ENCODE measurements at places on chromosomes 4 and X. TPM values are rescaled to one million over a fixed set of nuclear protein-coding genes. Genes with fewer than 3 reads are reported as not detected.
A peak's percentile ranks its signal among the peaks of the same experiment; 100 is the strongest.

GRCh38 chr4:6180841-6181631 is 19.3 kb downstream of the JAKMIP1 start:
- no peak for DNase-seq

GRCh38 chr4:6890358-6890757 is 19.3 kb upstream of the TBC1D14 start:
- no peak for DNase-seq

GRCh38 chr4:104879854-104880253 is 266.8 kb upstream of the TET2 start:
- no peak for DNase-seq

DNA sequence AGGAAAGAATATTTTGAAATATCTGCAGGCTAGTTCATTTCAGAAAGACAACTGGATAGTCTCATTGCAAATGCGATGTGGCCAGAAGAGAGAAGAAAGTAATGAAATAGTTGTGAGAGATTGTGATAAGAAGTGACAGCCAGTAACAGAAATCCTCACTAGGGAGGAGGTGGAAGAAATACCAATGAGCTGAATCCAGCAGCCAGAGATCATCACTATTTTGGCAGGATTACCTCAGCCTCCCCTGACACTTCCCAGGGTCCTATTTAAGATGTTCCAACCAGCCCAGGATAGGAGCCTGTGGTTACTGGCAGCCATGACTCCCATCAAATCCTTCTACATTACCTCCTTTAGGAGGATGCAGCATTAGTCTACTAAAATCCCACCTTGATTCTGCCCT is 76.7 kb upstream of the ARHGAP24 start:
- DNase-seq = peak; percentile 84

DNA sequence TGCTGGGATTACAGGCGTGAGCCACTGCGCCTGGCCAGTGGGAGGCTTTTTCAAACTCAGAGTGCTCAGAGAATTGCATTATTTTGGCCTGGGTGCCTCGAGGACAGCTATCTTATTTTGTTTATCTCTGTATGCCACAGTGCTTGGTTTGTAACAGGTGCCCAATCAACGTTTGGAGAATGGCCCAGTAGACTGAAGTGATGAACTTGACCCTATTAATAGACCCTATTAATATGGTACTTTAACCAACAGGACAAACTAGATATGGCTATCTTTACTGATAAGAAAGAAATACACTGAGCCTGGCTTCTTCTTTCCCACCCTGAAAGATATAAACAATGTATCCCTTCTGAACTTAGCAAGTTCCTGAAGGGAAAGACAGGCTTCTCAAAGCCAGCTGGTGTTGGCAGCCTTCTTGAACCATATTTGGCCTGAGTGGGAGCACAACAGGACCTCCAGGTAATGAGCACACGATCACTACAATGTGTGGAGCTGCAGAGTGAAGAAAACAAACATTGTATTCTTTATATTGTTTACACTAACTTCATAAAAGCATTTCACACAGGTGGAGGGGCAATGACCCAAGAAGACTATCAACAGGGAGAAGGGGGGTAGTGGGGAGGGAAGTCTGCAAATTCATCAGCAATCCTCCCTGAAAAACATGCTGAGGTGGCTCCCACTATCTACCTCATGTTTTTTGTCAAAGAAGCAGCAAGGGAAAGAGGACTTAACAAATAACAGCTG is 41.7 kb downstream of the PRPS1 start:
- DNase-seq = no peak

The PABPC4L gene
- 17.6 TPM for total RNA-seq

The XKRX gene
- 4.3 TPM for total RNA-seq

The CFI gene
- total RNA-seq = 13.0 TPM

DNA sequence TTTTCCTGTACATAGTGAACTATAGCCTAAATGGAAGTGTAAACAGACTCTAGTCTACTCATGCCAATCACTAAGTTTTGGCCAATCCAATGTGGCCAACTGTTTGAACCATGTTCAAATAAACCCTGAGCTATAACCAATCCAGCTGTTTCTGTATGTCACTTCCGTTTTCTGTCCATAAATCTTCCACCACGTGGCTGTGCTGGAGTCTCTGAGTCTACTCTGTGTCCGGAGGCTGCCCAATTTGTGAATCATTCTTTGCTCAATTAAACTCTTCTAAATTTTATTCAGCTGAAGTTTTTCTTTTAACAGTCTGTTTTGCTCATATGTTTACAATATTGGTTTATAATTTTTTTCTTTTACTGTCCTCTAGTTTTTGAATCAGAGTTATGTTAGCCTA is 112.3 kb upstream of the BANK1 start:
- DNase-seq = no peak
